Mesothelial cell of epicardium (in vitro differentiated cells): ENCODE measurements at places on chromosomes 1 and 21. TPM values are rescaled to one million over a fixed set of nuclear protein-coding genes. Genes with fewer than 3 reads are reported as not detected.

Gene ARHGAP29
- total RNA-seq = 110 to 115 TPM (median 114 TPM) in 3 replicates

Gene EVA1B
- total RNA-seq = 78.1 to 80.4 TPM (median 80.4 TPM) in 3 replicates

Gene DCST1
- total RNA-seq = 0.58 TPM in 1 of 3 replicates, not detected in the others

Gene PIAS3
- 57.6 to 62.6 TPM (median 62.0 TPM) in 3 replicates for total RNA-seq

- peaks cover 42% of the 10 kb centered on the region for H3K4me1 ChIP-seq
- H3K27ac ChIP-seq = peak overlapping the region; percentile 76
- DNase-seq = no peak
Observed at GRCh38 chr1:5770981-5771765, 221.1 kb downstream of the NPHP4 start.

Gene NR1I3
- total RNA-seq = not detected in 3 replicates

Gene NCAM2
- total RNA-seq = 31.3 to 34.0 TPM (median 33.8 TPM) in 3 replicates

- peaks cover 1% of the 10 kb centered on the region for H3K4me1 ChIP-seq
- no peaks in the 10 kb centered on the region for H3K27me3 ChIP-seq
- H3K4me3 ChIP-seq = no peak overlapping the region
- H3K27ac ChIP-seq = no peak overlapping the region
Observed at GRCh38 chr1:172657586-172657985, 1.3 kb upstream of the FASLG start.

- H3K36me3 ChIP-seq = no peaks in the 10 kb centered on the region
- H3K27me3 ChIP-seq = no peaks in the 10 kb centered on the region
- H3K27ac ChIP-seq = no peak overlapping the region
- DNase-seq = no peak
- no peak overlapping the region for H3K4me3 ChIP-seq
Observed at GRCh38 chr1:31400393-31400792, 12.6 kb upstream of the SERINC2 start.

GRCh38 chr1:193211539-193211938 is 25.1 kb upstream of the B3GALT2 start:
- H3K27ac ChIP-seq = peak overlapping the region; percentile 63
- peaks cover 79% of the 10 kb centered on the region for H3K36me3 ChIP-seq
- H3K4me1 ChIP-seq = no peaks in the 10 kb centered on the region
- no peak overlapping the region for H3K4me3 ChIP-seq
